Endodermal cell (in vitro differentiated cells): ENCODE measurements at places on chromosomes 1 and 21.

DNA sequence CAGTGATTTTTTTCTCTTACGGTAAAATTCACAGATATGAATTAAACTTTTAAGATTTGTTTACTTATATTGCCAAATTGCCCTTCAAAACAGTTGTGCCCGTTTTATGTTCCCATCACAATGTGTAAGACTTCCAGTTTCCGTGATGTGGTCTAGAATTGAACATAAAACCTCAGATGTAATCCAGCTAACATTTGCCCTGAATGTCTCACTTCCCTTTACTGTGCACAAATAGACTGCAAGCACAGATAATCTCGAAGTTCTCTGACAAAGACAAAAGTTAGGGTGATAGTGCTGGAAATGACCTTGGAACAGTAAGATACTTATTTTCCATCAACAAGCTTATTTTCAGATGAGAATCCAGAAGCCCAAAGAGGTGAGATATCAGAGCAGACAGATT lies 177.5 kb downstream of the ZZZ3 start:
- H3K27ac ChIP-seq: no peak overlapping the region
- no peak for DNase-seq
- H3K4me1 ChIP-seq: no peaks in the 10 kb centered on the region
- H3K36me3 ChIP-seq: no peaks in the 10 kb centered on the region
- no peak overlapping the region for H3K4me3 ChIP-seq

DNA sequence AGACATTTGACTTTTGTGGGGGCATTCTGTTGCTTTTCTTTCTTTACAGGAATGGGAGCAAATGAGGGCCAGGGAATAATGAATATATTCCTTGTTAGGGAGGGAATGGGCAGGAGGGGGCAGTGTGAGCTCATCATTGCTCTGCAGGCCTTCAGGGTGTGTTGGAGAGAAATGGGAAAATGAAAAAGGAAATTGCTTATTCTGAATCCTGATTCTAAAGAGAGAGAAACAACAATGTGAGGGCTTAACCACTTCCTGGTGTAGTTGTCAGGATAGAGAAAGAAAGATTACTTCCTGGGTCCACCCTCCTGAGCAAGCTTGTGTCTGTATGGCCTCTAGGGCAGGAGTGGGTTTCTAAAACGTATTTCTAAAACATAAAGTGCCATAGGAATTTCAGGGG lies 28.3 kb downstream of the VANGL2 start:
- DNase-seq: peak; percentile 78
- no peaks in the 10 kb centered on the region for H3K27me3 ChIP-seq
- no peaks in the 10 kb centered on the region for H3K4me1 ChIP-seq
- H3K4me3 ChIP-seq: no peak overlapping the region

DNA sequence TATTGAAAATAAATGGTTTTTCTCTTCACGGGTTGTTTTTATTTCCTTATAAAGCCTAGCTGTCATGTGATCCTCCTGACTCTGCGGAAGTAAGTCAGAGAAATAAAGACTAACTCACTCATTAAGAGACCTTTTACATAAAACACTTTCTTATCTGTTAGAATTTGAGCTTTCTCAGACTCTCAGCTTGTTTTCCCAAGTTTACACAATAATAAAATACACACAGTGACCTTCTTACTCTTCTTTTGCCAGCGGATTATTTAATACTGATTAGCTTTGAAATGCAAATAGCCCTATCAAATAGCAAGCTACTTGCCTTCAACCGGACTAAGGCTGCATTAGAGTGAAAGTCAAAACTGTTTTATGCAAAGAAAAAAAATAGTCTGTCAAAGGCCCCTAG lies 45.5 kb upstream of the CXADR start:
- H3K27me3 ChIP-seq: no peaks in the 10 kb centered on the region
- H3K4me1 ChIP-seq: no peaks in the 10 kb centered on the region
- no peak overlapping the region for H3K27ac ChIP-seq
- no peak for DNase-seq
- H3K36me3 ChIP-seq: no peaks in the 10 kb centered on the region
- H3K4me3 ChIP-seq: peak overlapping the region; percentile 70

GRCh38 chr1:110321045-110321444 lies 18.1 kb upstream of the RBM15 start:
- H3K4me1 ChIP-seq: no peaks in the 10 kb centered on the region
- DNase-seq: no peak
- H3K36me3 ChIP-seq: no peaks in the 10 kb centered on the region
- H3K27ac ChIP-seq: no peak overlapping the region
- no peak overlapping the region for H3K4me3 ChIP-seq

DNA sequence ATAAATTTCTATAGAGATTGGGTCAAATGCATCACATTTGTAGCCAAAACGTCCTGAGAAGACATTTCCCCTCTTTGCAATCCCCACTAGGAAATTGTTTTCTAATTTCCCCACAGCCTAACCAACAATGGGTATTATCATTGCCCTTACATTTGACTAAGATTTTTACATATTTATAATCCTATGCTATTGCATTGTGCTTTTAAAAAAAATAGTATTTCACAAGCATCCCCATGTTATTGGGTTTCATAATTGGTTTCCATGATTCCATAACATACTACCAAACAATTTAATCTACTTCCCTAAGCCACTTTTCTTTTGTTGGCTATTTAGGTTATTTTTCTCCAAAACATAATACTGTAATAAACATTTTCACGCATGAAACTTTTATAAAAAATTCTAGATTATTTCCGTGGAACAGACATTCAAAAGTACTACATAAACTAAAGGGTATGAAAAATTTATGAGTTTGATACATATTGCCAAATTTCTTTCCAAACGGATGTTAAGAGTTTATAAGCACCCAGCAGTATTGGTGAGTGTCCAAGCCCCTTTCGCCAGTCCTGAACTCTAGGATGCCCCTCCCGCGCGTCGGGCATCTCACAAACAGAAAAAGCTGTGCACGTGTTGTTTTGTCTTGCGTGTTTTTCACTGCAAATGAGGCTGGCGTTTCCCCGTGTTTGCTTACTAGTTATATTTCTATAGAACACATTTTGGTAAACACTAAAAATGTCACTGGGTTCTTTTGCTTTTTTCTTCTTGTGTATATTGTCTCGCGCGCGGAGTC lies 2.0 kb upstream of the LHX4 start:
- peaks cover 5% of the 10 kb centered on the region for H3K4me1 ChIP-seq
- no peak overlapping the region for H3K4me3 ChIP-seq
- H3K27me3 ChIP-seq: peaks cover 95% of the 10 kb centered on the region
- DNase-seq: no peak
- no peak overlapping the region for H3K27ac ChIP-seq
- no peaks in the 10 kb centered on the region for H3K36me3 ChIP-seq

- H3K4me1 ChIP-seq: no peaks in the 10 kb centered on the region
- no peak for DNase-seq
- no peaks in the 10 kb centered on the region for H3K36me3 ChIP-seq
- H3K4me3 ChIP-seq: no peak overlapping the region
Observed at GRCh38 chr1:154446292-154446691, 41.1 kb downstream of the IL6R start.

DNA sequence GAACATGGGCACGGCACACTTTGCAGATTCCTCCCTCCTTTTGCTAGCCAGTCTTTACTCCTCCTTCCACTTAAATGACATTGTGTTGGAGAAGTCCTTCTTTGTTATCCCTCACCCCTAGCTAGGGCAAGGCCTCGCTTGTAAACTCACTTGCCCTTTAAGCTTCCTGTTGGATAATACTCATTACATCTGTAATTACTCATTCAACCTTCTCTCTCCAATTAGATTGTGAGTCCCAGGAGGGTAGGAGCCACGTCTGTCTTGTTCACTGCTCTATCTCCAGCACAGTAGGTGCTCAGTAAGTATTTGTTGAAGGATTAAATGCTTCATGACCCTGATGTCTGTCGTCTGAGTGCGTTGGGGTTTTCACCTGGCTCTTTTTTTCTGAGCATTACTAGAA lies 98.7 kb upstream of the USP24 start:
- no peaks in the 10 kb centered on the region for H3K36me3 ChIP-seq
- H3K27me3 ChIP-seq: no peaks in the 10 kb centered on the region
- peaks cover 4% of the 10 kb centered on the region for H3K4me1 ChIP-seq
- H3K4me3 ChIP-seq: no peak overlapping the region

DNA sequence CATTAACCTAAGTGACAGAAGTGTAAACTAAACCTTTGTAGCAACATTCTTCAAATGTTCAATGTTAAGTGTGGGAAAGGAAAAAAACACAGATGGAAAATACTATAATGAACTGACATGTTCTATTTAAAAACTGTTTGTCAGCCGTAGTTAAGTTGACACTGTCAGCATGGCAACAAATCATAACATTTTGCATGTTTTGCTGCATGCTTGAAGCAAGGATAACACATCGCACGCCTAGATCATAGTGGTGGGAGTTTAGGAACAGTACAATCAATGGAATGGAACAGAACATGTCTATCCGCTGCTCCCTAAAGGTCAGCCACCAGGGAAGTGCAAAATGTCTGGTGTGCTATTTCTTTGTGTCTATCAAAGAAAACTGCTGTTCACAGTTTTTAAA lies 62.5 kb upstream of the ESRRG start:
- no peak for DNase-seq
- H3K4me1 ChIP-seq: no peaks in the 10 kb centered on the region
- no peaks in the 10 kb centered on the region for H3K27me3 ChIP-seq
- no peaks in the 10 kb centered on the region for H3K36me3 ChIP-seq
- no peak overlapping the region for H3K4me3 ChIP-seq
- no peak overlapping the region for H3K27ac ChIP-seq

GRCh38 chr21:42135386-42136052 lies 64.4 kb downstream of the UMODL1 start:
- H3K36me3 ChIP-seq: no peaks in the 10 kb centered on the region
- H3K27ac ChIP-seq: no peak overlapping the region
- DNase-seq: no peak

DNA sequence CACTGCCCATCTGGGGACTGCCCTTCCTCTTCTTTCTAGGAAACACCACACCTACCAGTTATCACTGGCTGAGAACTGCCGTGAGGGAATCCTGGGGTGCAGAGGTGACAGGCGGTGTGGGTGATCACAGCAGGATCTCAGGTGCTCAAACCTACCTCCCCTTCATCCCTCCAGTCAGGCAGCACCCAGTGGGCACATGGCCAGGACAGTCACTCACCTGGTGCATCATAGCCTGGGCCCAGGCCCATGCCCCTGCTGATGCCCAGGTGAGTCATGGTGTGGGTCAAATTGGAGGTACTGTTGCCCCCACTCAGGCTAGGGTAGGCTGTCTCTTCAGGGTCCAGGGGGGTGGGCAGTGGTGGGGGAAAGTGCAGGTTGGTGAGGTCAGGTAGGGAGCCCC lies 5.3 kb upstream of the DENND4B start:
- H3K4me1 ChIP-seq: no peaks in the 10 kb centered on the region
- no peak overlapping the region for H3K4me3 ChIP-seq
- no peak overlapping the region for H3K27ac ChIP-seq
